Stimulated activated CD4-positive, alpha-beta T cell treated with anti-CD3 and anti-CD28 coated beads, TNF-alpha, amount 100 ng/mL, for 4 hours (primary cell): ENCODE measurements at places on chromosomes 4 and X.

DNA sequence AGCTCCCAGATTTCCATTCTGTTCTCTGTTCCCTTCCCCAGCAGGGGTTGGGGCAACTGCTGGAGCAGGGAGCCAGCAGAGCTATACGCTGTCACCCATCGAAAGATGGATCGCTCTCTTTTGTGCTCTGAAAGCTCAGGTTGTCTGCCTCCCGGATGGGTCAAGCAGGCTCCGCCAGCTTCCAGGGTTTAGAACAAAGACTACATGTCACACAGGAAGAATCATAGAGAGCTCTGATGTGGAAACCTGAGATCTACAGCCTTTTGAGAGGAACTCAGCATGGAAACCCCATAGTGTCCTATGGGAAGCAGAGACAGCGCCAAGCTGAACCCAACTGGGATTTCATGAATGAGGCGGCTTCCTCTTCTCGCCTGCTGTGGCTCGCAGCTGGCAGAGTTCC is 205.4 kb downstream of the HS3ST1 start:
- no peak for DNase-seq

DNA sequence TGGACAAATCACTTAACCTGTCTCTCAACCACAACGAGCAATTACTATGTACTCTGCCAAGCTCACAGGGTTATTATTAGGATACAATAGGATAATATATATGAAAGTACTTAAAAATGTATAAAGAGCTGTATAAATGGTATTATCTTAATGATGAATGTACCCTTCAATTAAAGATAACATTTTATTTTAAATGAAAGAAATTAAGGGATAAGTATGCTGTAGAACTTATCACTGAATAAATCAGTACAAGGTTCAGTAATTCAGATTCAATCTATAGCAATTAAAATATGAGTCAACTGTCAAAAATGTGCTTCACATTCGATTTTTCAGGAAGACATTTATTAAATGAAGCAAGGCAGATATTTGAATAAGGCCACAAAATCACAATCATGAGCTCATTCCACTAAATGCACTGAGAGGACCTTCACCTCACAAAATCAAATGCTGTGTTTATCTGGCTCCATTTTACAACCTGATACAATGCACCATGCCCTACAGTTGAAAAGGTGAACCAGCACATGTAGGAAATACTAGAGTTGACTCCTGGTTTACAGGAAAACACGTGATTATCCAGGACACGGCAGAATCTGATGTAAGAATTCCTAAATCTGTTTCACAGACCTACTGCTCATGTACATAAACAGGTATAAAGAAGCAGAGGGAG is 4.4 kb downstream of the LRCH2 start:
- no peak for DNase-seq

GRCh38 chr4:175411251-175411650 is 400.8 kb downstream of the GPM6A start:
- DNase-seq: no peak

GRCh38 chr4:179182741-179183140 is 1740.5 kb upstream of the AGA start:
- DNase-seq: no peak

DNA sequence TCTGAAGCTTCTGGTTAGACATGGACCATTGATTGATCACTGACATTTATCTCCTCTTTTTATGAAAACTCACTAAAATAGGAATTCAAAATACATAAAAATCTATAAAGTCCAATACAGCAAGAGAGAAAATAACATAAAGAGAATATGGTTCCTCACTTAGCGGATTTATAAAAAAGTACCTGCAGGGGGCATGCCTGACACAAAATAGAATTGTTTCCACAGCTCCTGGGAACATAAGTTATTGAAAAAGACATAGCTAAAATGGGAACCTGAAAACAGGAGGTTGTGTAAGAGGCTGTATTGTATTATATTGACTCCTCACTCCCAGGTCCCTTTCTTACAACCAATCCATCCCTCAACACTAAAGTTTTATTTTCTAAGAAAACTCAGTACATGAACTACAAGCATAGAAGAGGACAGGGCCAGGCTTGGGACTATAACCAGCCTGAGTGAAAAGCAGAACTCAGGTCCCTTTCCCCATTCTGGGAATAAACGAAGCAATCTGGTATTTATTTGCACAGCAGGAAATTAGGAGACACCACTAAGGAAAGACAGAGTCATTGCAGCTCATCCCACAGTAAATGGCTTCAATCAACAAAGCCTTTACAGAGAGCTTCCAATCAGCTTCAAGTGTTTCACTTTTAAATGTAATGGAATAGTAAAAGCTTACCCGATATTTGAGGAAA is 121.1 kb upstream of the NDST4 start:
- no peak for DNase-seq

DNA sequence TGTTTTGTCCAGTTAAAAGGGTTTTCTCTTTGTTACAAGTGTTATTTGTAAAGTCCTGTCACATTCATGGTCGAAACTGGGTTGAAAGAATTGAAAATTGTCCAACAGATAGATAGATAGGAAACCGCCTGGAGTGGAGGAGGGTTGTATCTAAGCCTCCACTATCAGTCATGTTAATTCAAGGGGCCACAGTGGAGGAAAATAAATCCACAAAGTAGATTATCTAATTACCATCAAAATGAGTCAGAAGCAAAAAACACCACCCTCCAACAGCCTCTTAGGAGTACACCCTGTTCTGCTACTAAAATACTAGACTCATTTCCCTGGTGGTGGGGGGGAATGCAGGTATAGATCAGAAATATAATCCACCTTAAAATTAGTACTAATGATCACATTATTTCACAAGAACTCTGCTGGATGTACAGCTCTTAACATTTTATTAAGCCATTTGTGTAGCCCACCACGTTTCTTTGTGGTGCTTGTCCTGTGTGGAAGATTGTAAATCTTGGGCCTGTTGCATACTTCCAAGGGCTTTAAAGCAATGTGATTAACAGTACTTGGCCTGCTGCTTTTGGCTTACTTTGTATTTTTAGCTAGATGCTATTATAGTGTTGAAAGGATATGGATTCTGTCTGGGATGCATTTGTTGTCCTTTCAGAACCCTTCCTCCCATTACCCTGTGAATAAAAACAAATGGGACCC is 26.8 kb downstream of the RBBP7 start:
- no peak for DNase-seq

DNA sequence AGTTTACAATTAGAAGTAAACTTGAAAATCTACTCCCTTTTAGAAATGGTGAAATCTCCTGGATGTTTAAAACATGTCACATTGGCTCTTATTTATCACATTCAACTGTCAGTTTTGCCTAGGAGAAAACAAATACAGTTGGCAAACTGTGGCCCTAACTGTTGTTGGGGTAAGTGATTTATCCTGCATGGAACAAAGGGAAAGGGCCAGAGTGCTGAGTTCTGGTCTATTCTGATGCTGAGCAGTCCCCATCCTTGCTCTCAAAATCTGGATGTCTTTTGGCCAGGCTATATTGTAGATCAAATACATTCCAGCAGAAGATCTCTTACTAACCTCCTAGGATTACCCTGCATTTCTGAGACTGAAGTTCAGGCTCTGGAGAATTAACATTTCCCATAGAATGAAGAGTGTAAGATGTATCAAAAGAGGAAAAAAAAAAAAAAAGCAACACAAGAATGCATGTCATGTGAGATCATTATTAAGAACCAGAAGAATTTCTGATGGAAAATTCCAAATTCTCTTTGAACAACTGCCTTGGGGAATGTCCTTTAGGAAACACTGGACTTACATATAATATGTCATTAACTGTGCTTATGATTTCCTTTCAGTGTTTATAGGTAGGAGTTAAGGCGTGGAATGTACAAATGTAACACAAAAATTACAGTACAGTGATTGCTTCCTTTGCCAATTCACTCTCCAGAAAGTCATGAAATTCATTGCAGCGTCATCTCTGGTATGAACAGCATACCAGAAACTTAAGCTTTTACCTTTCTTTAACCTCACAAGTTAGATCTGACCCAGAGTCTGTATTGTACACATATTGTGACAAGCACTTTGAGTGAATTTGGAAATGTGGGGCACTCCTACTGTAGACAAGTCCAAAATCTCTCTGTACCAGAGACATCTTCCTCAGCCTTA is 1012.5 kb upstream of the LCORL start:
- DNase-seq: no peak

GRCh38 chr4:142582340-142582739 is 263.8 kb downstream of the INPP4B start:
- no peak for DNase-seq

DNA sequence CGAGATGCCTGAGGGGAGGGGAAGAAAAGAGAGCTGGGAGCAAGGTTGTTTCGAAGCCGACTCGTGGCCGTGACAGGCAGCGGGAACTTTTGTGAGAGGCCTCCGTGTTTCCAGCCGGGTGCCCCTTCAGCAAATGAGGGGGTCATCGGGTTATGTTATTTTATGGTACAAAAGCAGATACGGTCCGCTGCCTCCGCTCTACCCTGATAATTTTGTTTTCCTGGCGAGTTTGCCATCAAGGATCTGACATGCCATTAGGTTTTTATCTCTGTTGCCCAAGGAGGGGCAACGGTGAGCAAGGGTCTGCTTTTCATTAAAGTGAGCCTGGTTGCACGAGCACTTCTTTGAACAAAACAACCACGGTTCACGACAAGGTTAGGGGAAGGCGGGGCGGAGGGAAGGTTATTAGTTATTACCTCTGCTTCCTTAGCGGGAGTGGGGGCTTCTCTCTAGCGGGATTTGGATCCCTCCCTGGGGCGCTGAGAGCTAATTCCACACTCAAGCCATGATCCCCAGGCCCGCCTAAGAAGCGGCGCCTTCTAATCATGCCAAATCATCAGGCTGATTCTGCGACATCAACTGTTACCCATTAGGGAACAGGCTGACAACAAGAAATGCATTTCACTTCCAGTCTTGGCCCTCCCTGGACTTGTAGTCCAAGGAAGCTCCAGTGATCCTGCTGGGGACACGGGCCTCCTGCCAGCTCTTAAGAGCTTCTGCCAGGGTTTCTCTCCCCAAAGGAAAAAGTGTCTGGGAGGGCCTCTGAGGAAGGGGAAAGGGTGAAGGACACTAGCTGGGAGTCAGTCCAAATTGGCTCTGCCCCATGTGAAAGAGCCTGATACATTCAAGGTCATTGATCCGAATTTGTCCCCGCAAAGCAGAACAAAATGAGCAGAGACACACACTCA is 617.7 kb downstream of the MID1IP1 start:
- DNase-seq: no peak

GRCh38 chr4:3816256-3816825 is 50.2 kb downstream of the ADRA2C start:
- no peak for DNase-seq

- no peak for DNase-seq
Observed at GRCh38 chr4:139633661-139634060, 32.0 kb upstream of the MGST2 start.

DNA sequence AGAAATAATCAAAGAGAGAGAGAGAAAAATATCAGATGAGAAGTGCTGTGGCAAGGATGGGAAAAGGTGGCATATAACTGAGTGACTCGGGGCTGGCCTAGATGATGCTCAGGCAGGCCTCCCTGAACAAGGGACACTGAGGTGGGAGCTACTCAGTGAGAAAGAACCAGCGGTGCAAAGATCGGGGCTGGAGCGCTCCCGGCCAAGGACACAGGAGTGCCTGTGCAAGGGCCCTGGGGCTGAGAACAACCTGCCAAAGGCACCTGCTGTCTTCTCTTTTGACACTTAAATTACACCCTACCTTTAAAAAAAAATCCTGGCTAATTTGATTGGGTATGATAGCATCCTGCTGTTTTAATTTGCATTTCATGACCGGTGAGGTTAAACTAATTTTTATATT is 77.7 kb upstream of the C4orf50 start:
- no peak for DNase-seq

DNA sequence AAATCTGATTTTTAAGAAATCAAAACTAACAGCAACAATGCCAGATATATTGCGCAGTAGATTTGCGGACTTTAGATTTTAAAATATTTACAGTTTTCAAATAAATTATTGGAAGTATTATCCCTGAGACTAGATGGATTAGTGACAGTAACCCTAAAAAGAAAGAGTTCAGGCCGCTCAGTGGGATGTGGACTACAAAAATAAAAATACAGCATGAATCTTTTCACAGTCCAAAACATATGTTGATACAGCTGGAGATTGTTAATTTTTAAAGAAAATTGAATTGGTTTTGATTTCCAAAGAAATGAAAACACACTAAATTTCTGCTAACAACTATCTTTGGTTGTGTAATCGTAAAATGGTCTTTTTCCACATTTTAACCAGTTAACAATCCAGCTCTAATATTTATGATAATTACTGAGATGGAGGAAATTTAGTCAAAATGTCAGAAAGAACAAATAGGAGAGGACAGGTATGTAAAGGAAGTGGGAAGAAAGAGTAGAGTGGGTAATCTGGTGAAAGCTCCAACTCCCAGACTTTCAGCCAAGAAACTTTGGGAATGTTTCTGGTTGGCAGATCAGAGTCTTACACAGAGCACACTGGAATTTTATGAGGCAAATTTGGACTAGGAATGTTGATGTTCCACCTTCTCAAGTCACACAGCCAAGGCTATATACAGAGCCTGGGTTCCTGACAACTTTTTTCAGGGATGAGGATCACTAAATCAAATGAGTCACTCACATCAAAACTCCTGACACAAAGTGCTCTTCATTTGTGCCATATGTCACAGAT is 15.1 kb downstream of the C4orf36 start:
- no peak for DNase-seq

GRCh38 chr4:56681158-56681852 is at the start of gene HOPX:
Gene HOPX, minus strand, starts transcription at chr4:56681296. Its CDS starts 23,480 bp downstream, at chr4:56657816.
- peak; percentile 3 for DNase-seq

DNA sequence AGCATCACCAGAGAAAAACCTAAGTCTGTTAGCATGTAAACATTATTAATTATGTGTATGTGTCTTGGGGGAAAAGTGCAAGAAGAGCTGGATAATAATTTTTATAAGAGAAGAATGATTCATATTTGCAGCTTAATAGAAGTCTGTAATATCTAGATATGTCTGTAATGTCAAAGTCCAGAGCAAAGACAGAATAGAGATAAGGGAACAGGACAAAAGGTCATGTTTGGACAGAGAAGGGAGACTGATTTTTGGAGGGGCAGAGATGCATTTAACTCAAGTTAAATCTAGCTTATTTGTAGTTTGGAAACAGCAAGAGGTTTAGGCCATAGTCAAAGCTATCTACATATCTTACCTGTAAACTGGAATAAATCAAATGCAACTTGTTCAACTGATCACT is 61.2 kb downstream of the MAGED1 start:
- DNase-seq: no peak

DNA sequence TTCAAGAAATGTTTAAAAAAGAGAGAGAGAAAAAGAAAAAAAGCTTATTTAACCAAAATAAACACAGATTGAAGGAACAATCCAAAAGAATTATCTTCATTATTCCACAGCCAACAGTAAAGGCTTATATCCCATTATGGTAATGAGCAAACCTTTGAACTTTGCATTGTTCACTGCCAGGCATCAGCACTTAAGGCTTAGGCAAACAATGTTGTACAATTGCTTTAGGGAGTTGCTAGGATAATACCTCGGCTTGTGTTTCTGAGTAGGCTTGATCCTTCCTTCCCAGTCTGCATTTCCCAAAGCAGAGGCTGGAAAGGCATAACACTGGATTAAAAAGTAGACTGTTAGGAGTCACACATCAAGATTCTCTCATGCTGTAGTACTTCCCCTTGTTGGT is 352.7 kb upstream of the IGFBP7 start:
- DNase-seq: no peak

- no peak for DNase-seq
Observed at GRCh38 chrX:16042980-16043379, 80.4 kb upstream of the GRPR start.

GRCh38 chr4:28007693-28008092 is 1147.1 kb downstream of the STIM2 start:
- DNase-seq: no peak
